Activated CD4-positive, alpha-beta memory T cell treated with anti-CD3 and anti-CD28 coated beads, Interleukin-2, amount 10 ng/mL, durations not matched to agents 7 days and 5 days (primary cell): ENCODE measurements at places on chromosomes 1 and 21.

GRCh38 chr1:173048621-173049321 is 2.0 kb downstream of the TNFSF18 start:
- no peaks in the 10 kb centered on the region for H3K4me1 ChIP-seq
- H3K4me3 ChIP-seq = no peak overlapping the region
- H3K27me3 ChIP-seq = no peaks in the 10 kb centered on the region

DNA sequence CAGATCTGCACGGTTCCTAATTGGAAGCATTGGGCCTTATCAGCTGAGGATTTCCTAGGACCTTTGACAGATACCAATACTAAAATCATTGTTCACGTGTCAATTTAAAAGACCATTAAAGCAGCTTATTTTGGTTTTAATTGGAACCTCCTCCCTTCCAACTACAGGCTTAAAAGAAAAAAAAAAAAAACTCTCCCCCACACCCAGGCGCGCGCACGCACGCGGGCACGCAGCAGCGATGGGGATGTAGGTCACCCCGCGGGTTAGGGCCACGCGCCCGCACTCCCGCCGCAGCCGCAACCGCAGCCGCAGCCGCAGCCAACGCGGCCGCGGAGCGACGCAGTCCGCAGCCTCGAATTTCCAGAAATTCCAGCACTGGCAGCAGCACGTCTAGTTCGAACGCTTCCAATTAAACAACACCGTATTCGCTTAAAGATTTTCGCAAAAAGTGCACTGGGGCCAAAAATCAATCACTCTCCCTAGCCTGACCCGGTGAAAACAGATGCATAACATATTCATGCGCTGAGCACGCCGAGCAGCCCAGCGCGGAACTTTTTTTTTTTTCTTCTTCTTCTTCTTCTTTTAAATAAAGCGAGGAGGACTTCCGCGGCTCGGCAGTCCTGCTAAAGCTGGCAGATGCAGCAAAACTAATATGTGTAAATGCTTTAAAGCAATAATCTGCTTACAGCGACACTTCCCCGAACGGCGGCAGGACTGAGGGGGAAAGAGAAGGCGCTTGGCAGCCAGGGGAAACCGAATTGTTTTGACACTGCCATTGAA is 13.3 kb upstream of the BARHL2 start:
- H3K36me3 ChIP-seq = peaks cover 20% of the 10 kb centered on the region
- no peak for DNase-seq
- peaks cover 29% of the 10 kb centered on the region for H3K4me1 ChIP-seq
- no peak overlapping the region for H3K27ac ChIP-seq
- peaks cover 86% of the 10 kb centered on the region for H3K27me3 ChIP-seq
- peak overlapping the region; percentile 26 for H3K4me3 ChIP-seq

- H3K27ac ChIP-seq = peak overlapping the region; percentile 28
- H3K4me3 ChIP-seq = no peak overlapping the region
- no peaks in the 10 kb centered on the region for H3K36me3 ChIP-seq
- DNase-seq = peak; percentile 25
Observed at GRCh38 chr1:206829282-206829681, 36.1 kb upstream of the IL20 start.

DNA sequence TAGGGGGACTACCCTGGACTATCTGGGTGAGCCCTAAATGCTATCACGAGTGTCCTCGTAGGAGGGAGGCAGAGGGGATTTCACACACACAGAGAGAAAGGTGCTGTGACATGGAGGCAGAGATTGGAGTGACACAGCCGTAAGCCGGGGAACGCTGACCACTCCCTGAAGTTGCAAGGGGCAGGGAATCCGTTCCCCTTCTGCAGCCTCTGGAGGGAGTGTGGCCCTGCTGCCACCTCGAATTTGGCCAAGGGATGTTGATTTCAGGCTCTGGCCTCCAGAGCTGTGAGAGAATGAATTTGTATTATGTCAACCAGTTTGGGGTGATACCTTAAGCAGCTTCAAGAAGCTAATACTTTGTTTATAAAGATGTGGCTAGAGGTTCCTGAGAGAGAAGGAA is 137.7 kb downstream of the ACTL8 start:
- H3K4me3 ChIP-seq = no peak overlapping the region
- H3K27me3 ChIP-seq = no peaks in the 10 kb centered on the region
- H3K36me3 ChIP-seq = no peaks in the 10 kb centered on the region
- no peaks in the 10 kb centered on the region for H3K4me1 ChIP-seq
- H3K27ac ChIP-seq = no peak overlapping the region

GRCh38 chr1:44161546-44161945 is 20.1 kb upstream of the KLF18 start:
- H3K4me1 ChIP-seq = no peaks in the 10 kb centered on the region
- H3K4me3 ChIP-seq = no peak overlapping the region
- peaks cover 6% of the 10 kb centered on the region for H3K27me3 ChIP-seq
- no peaks in the 10 kb centered on the region for H3K36me3 ChIP-seq
